ENCODE measurements at places on chromosomes 13 and 19.

DNA sequence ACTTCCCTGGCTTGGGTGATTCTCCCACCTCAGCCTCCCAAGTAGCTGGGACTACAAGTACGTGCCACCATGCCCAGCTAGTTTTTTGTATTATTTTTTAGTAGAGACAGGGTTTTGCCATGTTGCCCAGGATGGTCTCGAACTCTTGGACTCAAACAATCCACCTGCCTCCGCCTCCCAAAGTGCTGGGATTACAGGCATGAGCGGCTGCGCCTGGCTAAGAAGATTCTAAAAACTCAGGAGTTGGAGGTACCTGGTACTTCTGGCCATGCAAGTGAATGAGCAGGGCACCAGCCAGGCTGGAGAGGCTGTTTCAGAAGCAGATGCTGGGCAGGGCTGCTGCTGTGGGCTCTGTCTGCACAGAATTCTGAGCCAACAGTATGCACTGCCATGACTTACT lies 6.1 kb downstream of the MZF1 start:
- DNase-seq = no peak

DNA sequence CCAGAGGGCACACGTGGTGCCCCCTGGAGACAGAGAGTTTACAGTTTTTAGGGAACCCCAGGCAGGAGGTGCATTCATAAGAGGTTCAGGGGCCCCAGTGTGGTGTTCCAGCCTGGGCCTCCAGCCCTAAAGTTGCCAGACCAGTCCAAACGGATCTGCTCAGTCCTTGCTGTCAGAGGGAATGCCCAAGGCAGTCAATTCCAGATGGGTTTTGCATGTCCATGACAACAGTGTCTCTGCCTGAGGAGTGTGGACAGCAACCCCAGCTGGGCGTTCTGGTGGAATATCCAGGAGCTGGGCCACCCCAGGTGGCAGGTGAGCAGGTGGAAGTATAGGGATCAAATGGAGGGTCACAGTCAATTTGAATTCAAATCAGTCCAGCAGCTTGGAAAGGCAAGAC lies 25.3 kb downstream of the FBXO27 start:
- DNase-seq = no peak

DNA sequence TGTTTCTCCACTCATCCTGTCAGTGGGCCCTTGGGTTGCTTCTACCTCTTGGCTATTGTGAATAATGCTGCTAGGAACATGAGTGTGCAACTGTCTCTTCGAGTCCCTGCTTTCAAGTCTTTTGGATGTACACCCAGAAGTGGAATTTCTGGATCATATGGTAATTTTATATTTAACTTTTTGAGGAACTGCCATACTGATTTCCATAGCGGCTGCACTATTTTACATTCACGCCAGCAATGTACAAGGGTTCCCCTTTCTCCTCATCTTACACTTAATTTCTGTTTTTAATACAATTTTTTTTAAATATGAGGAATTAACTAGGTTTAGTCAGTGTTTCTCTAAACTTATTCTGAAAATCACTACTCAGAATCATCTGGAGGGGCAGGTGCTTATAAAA lies 24.2 kb upstream of the SLC46A3 start:
- no peak for DNase-seq

GRCh38 chr13:58151452-58151851 lies 519.9 kb downstream of the PCDH17 start:
- no peak for DNase-seq

DNA sequence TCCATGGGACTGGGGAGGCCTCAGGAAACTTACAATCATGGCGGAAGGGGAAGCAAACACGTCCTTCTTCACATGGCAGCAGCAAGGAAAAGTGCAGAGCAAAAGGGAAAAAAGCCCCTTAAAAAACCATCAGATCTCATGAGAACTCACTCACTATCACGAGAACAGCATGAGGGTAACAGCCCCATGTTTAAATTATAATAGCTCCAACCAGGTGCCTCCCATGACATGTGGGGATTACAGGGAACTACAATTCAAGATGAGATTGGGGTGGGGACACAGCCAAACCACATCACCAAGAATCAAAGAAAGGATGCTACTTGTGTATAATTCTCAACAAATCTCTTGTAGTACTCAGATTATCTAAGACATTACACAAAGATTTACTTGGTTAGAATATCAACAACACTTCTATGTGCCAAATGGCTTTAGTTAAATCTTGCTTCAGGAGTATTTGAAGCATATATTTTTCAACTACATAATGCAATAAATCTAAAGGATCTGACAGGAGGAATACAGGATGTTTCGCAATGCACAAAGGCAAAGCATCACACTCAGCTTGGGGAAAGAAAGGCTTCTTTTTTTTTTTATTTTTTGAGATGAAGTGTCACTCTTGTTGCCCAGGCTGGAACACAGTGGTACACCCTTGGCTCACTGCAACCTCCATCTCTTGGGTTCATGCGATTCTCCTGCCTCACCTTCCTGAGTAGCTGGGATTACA lies 180.0 kb downstream of the LHFPL6 start:
- no peak for DNase-seq

DNA sequence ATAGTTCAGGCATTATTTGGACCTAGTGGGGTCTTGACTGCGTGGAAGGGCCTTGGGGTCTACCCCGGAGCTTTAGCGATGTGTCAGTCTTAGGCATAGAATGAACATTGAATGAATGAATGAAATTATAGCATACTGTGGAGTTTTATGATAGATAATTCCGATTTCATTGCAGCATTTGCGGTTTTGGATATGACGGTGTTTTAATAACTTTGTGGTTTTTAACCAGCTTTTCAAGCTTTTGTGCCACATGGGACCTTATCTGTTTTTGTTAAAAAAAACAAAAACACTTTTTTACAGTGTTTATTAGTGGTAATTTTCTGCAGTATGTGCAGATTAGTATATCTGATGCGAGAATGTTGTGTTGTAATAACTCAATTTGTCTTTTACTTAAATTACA lies 696 bp downstream of the NUP58 start:
- no peak for DNase-seq

DNA sequence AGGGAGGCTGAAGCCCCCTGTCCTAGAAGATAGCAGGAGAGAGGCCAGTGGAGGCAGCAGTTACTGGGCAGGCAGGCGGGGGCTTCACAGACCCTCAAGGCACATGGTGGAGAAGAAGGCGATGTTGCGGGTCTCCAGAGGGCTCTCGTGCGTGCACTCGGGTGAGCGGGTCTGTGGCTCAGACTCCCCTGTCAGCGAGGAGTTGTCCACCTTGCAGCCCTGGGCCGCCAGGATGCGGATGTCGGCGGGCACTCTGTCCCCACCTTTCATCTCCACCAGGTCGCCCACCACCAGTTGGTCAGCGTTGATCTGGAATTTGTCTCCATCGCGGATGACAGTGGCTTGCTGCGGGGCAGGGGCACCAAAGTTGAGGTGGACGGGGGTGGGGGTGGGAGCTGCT lies 3.2 kb downstream of the ATP4A start:
- DNase-seq = no peak

DNA sequence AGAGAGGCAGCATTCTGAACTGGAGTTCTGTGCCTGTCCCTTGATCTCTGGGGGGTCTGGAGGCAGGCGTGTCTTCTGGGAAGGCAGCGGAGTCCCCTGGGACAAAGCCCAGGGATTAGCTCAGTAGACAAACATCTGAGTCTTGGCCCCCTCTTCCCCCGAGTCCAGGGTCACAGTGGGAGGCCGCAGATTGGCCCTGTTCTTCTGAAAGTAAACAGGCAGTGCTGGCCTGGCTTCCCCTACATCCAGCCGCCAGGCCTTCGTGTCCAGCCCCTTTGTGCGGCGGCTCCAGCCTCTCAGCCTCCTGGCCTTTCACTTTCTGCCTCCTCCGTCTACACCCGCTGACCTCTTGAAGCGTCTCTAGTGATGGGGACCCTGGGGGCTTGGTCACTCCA lies 989 bp downstream of the NFILZ start:
- no peak for DNase-seq

- no peak for DNase-seq
Observed at GRCh38 chr19:41430922-41431321, 3.7 kb upstream of the B3GNT8 start.

- no peak for DNase-seq
Observed at GRCh38 chr13:65605396-65605795, 1624.7 kb downstream of the PCDH9 start.

DNA sequence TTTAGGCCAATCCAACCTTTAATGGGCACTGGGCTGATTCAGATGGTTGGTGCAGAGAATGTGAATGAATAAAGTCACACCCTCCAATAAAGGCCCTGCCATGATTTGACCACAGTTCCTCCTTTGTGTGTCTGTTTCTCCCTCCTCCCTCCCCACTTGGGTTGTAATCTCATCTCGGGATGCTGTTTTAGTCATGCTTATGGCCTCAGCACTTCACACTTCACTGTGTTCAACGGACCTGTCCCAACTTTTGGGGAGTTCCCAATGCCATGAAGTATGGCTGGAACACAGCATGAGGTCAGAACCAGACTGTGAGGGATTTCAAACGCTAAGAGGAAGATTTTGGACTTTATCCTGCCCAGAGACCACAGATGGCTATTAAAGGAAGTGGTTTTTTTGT lies 5.6 kb upstream of the RAB8A start:
- DNase-seq = peak; percentile 8

DNA sequence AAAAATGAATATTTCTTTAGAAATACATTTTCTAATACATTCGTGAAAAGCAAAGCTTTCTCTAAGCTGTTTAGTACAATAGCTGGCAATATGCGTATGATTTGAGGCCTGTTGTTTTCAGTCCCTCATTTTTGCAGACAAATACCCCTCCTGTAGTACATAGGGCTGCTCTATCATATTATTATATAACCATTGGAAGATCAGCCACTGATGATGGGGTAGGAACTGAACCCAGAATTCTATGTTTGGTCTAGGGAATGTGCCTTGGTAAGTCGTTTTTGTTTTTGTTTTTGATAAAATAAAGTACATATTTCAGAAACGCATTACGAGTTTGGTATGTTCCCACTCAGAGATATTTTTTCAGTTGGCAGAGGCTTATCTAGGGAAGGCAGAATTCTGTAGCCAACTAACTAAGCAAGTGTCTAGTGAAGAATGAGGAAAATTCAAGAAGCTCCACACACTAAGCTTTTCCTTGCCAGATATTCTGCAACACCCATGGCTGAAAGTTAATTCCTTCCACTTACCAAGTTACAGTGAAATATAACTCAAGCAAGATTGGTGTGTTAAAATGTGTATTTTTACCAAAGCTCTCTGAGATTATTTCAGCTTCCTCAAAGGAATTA lies 656.9 kb upstream of the MIR17HG start:
- peak; percentile 25 for DNase-seq

GRCh38 chr13:43016226-43016625 lies 7.2 kb upstream of the DNAJC15 start:
- DNase-seq = no peak

- no peak for DNase-seq
Observed at GRCh38 chr13:39102981-39103490, 64.8 kb downstream of the NHLRC3 start.

GRCh38 chr13:93378184-93378583 lies 151.6 kb downstream of the GPC6 start:
- no peak for DNase-seq

- DNase-seq = no peak
Observed at GRCh38 chr19:16631465-16631864, 3.5 kb upstream of the MED26 start.

GRCh38 chr19:41409288-41409687 lies 11.7 kb downstream of the BCKDHA start:
- no peak for DNase-seq

- no peak for DNase-seq
Observed at GRCh38 chr19:37362733-37363132, 8.2 kb upstream of the ZNF527 start.

DNA sequence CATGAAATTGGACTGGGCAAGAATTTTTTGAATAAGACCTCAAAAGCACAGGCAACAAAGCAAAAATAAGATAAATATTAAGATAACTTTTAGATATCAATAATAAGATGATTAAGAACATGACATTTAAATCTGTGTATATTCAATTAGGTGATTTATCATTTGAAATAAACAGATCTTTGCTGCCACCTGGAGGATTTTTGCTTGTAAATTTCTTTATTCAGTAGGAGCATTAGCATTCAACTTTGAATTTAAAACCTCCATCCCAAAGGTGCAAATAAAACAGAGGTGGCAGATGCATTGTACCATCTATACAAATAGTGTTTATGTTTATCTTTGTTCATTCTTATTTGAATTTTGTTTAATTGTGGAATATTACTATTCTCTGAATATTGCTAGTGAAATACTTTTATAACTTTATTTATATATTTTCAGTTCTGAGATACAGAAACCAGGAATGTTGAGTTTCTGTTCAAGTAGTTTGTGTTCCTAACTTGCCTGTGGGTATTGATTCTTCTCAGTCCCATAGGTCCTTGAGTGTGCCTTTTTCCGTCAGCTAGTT lies 20.9 kb downstream of the COG6 start:
- DNase-seq = no peak

DNA sequence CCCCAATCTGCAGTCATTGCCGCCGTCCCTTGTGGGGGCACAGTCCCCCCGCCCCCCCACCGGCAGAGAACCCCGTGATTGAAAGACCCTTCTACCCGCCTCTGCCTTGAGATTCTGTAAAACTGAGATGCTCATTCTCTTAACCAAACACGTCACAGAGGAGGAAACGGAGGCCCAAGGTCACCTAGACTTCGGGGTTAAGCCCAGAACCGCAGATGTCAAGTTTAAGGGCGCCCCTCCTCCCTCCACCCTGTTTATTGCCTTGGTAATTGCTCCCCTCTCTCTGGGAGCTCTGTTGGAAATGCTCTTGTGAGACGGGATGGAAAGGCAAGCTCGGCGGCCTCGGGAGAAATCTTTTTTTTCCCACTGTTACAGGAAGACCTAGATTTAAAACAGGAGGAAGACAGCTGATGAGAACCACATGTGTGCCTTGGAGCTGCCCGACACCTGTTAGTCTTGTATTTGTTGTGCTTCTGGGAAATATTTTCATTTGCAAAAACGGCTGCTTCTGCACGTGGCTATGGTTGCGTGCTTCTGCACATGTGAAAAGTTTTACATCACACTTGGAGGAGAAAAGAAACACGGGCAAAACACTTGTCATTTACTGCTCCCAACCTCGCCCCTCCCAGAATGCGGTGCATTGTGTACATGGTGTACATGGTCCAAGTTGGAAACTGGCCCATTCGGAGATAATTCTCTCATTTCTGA lies 1.1 kb upstream of the MED26 start:
- DNase-seq = peak; percentile 20

DNA sequence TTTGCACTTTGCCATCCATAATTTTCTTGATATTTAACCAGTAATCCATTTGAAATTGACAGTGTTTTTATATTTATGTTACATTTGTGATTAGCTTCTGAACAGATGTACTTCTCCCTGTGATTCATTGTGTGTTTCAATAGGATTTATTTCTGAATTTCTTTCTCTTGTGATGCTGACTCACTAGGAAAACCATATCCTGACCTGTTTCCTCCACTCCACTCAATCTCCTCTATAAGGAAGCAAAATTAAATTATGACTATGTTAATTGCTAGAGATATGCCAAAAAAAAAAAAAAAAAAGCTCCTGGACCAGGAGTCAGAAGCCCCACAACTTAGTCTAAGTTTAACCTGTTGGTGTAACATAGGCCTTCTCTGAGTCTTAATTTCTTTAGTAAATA lies 614.6 kb upstream of the SPRY2 start:
- no peak for DNase-seq
